ENCODE measurements at places on chromosomes 16 and 17.

GRCh38 chr16:86800894-86801293, 222.5 kb downstream of the FOXL1 start:
- no peak for DNase-seq

DNA sequence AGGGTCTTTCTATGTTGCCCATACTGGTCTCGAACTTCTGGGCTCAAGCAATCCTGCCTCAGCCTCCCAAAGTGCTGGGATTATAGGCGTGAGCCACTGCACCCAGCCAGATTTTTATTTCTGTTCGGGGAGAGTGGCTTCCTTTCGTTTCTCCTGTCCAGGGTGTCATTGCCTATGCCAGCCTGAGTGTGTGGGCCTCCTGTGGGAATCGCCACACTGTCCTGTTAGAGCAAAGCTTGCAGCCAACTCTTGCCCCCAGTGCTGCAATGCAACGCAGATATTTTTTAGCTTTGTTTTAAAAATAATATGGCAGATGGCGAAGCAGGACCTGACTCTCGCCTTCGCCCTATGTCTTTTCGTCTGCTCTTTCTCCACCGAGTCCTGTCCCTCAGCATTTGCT, 395.0 kb downstream of the SNX29 start:
- no peak for DNase-seq

GRCh38 chr17:81388612-81389367, 6.5 kb upstream of the BAHCC1 start:
- no peak for DNase-seq

- DNase-seq, result no peak
These were observed at the start of gene KRTAP1-4 for GRCh38 chr17:41029633-41030245. Gene KRTAP1-4, minus strand, starts transcription at chr17:41030195. Its CDS starts 117 bp downstream, at chr17:41030078.

- no peak for DNase-seq
These were observed 68.4 kb downstream of the MARF1 start for GRCh38 chr16:15574614-15574948.

DNA sequence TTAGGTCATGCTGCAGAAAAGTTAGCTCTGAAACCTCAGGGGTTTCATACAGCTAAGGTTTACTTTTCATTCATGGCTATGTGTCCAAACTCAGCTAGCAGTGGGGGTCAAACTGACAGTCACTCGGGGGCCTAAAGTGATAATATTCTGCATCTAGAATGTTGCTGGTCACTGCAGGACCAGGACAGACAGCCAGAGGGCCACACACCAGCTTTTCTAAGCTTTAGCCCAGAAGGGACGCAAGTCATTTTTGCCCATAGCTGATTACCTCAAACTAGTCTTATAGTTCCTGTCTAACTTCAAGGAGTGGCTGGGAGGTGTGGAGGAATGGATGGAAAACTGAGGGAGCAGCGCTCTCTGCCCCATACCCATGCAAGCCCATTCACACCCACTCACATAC, 163.0 kb upstream of the NLRP1 start:
- no peak for DNase-seq

DNA sequence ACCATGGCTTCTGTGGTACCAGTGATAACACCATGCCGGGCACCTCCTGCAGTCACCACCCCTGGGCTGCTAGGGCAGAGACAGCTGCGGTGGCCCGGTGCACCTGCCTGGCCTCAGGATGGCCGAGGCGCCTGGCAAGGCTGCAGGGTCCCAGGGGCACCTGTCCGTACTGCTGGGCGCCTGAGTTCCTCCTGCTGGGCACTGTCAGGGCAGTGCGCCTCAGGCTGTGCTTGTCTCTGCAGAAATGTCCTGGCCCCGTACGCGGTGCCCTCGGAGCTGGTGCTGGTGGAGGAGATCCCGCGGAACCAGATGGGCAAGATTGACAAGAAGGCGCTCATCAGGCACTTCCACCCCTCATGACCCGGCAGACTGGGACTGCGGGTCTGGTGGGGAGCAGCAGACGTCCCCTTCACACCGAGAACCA, 17.7 kb upstream of the CDH15 start:
- DNase-seq, result no peak

GRCh38 chr16:15970743-15971439, 21.5 kb downstream of the ABCC1 start:
- DNase-seq, result no peak

- no peak for DNase-seq
These were observed 885 bp upstream of the SLC35B1 start for GRCh38 chr17:49708515-49709183.

GRCh38 chr16:72221630-72222024, 49.7 kb upstream of the PMFBP1 start:
- DNase-seq, result no peak

DNA sequence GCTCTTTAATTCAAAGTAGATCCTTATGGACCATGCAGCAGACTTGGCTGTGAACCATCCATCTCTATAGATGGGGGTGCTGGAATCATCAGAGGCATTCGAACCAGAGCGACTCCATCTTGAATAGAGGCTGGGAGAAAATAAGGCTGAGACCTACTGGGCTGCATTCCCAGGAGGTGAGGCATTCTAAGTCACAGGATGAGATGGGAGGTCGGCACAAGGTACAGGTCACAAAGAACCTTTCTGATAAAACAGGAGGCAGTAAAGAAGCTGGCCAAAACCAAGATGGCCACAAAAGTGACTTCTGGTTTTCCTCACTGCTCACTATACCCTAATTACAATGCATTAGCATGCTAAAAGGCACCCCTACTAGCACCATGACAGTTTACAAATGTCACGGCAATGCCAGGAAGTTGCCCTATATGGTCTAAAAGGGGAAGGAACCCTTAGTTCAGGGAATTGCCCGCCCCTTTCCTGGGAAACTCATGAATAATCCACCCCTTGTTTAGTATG, 89.2 kb upstream of the BRD7 start:
- no peak for DNase-seq

DNA sequence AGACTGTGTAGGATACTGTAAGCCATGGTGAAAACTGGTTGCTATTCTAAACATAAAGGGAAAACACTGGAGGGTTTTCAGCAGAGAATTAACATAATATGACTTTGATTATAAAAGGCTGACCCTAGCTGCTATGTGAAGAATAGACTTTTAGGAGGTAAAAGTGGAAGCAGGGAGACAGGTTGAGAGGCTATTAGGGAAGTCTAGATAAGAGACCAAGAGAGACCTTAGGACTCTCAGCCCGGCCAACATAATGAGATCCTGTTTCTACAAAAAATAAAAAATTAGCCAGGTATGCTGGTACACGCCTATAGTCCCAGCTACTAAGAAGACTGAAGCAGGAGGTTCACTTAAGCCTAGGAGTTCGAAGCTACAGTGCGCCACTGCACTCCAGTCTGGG, 393.2 kb upstream of the PMFBP1 start:
- DNase-seq, result no peak

DNA sequence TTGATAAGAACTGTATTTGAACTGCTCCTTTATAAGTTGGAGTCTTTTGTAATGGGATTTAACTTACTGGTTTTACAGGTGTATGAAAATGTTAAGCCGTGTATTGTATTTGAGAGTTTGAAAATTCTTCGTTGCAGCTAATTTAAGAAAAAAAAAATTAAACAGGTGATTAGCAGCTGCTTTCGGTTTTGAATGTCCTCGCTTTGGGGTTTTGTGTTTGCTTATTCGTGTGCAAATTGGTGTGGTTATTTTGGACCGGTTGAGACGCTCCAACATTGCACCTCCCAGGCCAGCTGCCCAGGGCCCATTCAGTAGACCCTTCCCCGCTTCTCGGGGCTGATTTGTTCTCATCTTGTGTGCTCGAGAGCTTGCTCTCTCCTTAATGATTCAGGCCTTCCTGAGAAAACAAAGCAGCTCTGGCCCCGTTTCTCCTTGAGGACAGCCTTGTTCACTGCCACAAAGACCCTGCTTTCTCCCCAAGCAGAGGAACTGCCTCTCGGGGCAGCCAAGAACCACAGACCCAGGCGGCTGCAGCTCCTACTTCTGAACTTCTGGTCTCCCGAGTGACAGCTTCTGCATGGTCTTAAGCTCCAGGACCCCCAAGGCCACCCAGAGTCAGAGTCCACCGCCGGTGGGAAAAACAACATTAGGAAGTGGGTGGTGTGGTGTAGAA, 100.5 kb downstream of the MSI2 start:
- no peak for DNase-seq

DNA sequence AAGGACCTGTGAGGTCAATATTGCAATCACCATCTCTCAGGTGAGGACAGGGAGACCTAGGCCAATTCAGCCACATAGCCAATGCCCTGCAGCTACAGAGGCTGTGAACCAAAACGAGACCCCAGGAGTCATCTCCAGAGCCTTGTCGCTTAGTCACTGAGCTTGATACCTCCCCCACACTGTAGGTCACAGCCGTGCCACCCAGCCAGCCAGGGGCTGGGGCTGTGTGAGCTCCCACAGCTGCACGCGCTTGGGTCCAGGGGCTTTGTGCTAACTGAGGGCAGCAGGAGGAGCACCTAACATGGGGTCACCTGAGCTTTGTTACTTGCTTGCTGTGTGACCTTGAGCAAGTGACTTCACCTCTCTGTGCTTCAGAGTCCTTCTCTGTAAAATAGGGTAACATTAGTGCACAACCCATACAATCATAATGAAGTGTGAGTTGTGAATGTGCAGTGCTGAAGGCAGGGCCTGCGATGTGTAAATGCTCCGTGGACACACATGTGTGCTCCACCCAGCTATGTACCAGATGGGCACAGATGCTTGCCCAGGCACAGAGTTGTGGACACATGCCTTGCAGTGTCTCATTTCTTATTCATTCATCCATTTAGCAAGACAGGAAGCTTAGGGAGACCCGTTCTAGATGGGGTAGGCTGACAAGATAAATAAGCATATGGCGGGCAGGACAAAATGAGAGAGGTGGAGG, 25.9 kb downstream of the SBK1 start:
- DNase-seq, result no peak

DNA sequence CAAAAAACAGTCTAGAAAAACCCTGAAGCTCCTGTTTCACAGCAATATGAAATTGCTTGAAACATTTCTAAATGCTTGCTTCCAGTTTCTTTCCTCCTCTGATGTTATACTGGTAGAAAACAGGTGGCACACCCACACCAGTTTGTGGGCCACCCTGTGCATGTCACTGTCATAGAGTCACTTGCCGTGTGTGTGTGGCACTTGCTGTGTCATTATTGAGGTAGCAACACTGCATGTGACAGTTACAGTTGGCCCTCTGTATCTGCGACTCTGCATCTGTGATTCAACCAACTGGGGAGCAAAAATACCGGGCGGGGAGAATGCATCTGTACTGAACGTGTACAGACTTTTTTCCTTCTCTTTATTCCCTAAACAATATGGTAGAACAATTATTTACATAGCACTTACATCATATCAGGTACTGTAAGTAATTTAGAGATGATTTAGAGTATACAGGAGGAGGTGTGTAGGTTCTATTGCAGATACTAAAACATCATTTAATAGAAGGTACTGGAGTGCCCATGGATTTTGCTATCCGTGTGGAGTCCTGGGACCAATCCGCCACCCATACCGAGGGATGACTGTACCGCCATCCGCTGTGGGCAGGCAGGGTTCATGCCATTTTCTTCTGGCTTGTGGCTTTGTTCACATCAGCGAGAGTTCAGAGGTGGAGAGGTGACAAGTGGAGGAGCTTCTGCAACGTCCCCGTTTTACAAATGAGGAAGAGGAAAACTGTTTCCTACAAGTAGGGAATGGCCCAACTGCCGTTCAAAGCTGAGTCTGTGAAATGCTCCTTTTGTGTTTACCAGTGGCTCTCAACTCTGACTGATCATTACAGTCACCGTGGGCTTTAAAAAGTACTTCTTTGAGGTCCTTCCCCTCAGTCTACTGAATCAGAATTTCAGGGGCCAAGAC, 373.7 kb downstream of the SNX29 start:
- DNase-seq, result no peak

GRCh38 chr17:61689610-61690180, 98.7 kb upstream of the NACA2 start:
- DNase-seq, result no peak

GRCh38 chr17:34351096-34351495, 5.2 kb upstream of the CCL13 start:
- DNase-seq, result no peak

- no peak for DNase-seq
These were observed 12.8 kb downstream of the CRYM start for GRCh38 chr16:21265104-21265837.

- DNase-seq, result no peak
These were observed 28.6 kb downstream of the ADAM11 start for GRCh38 chr17:44787271-44787940.

DNA sequence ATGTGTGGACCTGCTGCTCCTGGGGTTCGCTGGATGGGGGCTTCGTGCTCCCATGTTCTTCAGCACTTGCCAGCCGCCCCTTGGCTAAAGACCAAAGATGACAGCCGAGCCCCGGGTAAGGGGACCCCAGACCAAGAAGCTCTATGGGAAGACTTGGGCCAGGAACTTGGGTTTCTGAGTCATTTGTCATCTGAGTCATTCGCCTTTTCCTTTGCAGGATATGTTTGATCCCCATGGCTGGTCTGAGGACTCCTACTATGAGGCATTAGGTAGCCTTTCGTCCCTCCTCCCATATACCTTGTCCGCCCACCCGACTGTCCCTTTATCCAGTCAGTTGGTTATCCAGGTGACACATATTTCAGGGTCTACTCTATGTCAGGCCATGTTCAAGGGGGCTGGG, 17.7 kb upstream of the ITGB4 start:
- DNase-seq, result no peak

DNA sequence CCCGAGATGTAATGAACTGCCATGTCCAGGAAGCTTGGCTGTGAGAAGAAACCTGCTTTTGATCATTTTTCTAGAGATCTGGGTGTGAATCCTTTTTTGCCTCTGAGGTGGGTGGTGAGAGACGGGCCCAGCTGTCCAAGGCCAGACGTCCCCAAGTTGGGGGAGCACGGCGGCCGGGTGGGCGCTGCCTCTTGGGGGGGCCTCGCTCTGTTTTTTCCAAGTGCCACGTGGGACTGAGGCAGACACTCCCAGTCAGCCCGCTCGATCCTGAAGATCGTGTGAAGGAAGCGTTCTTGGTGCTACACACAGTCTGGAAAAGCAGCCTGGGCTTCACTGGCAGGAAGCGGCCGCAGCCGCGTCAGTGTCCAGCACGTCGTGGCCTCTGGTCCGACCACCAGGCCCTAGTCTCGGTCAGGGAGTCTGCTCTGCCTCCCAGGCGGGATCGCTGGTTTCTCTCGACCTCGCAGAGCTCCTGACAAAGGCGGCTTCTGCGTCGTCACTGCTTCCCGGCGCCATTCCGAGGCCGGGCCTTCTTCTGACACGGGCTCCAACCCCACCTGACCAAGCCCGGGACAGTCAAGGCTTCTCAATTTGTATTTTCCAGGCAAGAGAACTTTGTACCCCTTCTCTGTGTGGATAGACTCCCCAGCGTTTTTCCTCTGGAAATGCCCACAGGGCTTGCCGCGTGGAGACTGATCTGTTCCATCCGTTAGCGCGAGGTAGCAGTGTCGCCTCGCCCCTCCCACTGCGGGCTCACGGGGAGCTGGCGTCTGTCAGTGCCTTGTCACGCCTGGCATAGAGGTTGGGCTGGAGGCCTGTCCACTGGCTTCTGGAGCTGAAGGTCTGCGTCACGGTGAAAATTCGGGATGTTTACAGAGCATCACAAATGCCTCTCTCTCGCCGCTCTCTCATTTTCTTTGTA, 12.4 kb downstream of the PRSS27 start:
- no peak for DNase-seq

All from stimulated activated CD4-positive, alpha-beta T cell treated with anti-CD3 and anti-CD28 coated beads, Interleukin-15, amount 100 ng/mL, for 1 hour (primary cell).